ENCODE measurements at places on chromosomes 3 and 15.

DNA sequence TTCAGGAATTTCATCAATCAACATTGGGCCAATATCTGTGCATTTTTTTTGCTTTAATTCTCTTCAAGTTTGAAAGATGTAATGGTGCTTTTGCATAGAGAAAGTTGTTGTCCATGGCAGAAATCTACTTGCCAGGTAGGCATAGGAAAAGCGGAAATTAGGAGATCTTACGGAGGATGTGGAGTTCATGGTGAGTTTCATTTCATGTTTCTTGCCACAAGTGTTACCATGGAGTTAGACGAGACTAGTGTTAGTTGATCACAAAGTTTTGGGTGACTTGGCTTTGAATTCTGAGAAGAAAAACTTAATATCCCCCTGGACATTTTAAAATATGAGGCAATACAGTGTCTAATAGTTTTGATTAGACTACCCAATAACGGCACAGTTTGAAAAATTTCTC, 1.0 kb upstream of the P2RY13 start:
- H3K36me3 ChIP-seq, result no peaks in the 10 kb centered on the region
- H3K27me3 ChIP-seq, result peaks cover 11% of the 10 kb centered on the region
- no peak overlapping the region for H3K4me3 ChIP-seq
- DNase-seq, result no peak
- peaks cover 9% of the 10 kb centered on the region for H3K4me1 ChIP-seq

DNA sequence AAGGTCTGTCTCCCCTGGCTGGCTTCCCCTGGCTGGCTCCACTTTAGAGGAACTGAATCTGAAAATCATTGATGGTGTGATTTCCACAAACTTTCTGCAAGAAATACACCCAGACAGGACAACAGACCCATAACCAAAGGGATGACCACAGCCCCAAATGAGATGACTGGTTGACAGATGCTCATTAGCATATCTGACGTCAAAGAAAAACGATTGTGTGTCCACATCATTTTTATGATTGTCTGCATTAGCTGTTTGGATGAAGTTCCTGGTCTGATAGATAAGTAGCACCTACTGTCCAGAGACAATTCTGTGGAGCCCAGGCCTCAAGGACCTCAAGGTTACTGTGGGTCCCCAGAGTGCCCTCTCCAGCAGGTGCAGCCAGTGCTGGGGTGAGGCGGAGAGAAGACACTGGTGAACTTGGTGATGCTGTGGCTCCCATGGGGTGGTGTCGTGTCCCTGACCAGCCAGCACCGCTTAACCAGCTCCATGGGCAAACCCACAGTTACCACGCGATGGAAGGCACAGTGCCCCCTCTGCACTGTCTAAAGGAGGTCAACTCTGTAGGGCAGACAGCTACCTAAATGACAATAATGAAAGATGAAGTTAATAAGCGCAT, 127.4 kb downstream of the NSMCE3 start:
- H3K36me3 ChIP-seq, result no peaks in the 10 kb centered on the region
- H3K27me3 ChIP-seq, result peaks cover 36% of the 10 kb centered on the region
- H3K4me3 ChIP-seq, result no peak overlapping the region
- DNase-seq, result no peak
- no peak overlapping the region for H3K27ac ChIP-seq
- peaks cover 2% of the 10 kb centered on the region for H3K4me1 ChIP-seq

GRCh38 chr3:14150491-14151230, 25.8 kb downstream of the TMEM43 start:
- H3K4me1 ChIP-seq, result peaks cover 5% of the 10 kb centered on the region
- DNase-seq, result no peak
- H3K4me3 ChIP-seq, result no peak overlapping the region

GRCh38 chr3:97658668-97659285, 105.8 kb upstream of the ARL6 start:
- no peaks in the 10 kb centered on the region for H3K36me3 ChIP-seq
- H3K27ac ChIP-seq, result no peak overlapping the region
- no peak for DNase-seq
- no peak overlapping the region for H3K4me3 ChIP-seq

DNA sequence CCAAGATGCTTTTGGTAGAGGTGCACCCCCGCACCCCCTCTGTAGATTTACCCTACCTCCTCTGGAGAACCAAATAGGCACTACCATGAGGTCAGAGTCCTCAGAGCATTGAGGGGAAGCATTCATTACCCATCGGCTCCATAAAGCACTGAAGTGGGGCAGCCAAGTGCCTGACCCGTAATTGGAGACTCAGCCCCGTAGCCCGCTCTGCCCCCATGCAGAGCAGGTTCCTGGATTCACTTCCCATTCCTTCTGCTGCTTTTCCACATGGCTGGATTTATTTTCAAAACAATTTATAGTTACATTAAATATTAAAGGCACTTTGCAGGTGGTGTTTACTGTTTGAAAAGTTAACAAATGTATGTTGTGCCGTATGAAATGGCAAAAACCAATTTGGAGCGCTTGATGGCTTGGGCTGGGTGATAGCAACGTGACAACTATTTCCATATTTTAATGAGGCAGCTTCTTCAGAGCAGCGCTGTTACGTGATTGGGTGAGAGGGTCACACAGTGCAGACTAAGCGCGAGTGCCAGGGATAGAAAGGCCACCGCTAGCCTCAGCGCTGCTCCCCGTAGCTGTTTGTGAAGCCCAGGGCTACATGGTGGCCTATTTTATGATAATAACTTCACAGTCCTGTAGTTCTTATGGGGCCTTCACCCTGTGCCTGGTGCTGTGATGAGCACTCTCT, 373.8 kb upstream of the PROK2 start:
- H3K27me3 ChIP-seq, result peaks cover 7% of the 10 kb centered on the region
- H3K4me3 ChIP-seq, result no peak overlapping the region
- H3K36me3 ChIP-seq, result no peaks in the 10 kb centered on the region
- no peak overlapping the region for H3K27ac ChIP-seq
- DNase-seq, result no peak

DNA sequence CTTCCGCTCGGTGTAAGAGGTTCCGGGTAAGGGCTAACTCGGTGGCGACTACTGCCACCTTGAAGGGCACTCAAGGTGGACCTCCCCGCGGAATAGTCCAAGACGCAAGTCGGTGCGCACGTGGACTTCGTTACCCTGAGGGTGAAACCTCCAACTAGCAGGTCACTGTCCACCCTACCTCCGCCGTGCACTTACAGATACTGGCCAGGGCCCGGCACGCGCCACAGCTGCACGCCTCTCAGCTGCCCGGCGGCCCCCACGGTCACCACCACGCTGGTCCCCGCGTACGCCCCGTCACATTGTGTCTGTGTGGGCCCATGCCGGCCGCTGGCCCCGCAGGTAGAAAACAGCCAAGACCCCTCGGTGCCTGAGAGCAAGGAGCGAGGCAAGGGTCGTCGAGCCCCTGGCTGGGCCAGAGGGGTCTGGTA, 1.1 kb downstream of the LTK start:
- no peak for DNase-seq
- no peak overlapping the region for H3K27ac ChIP-seq
- H3K4me1 ChIP-seq, result peaks cover 22% of the 10 kb centered on the region
- H3K36me3 ChIP-seq, result peaks cover 6% of the 10 kb centered on the region

- no peaks in the 10 kb centered on the region for H3K27me3 ChIP-seq
- H3K4me1 ChIP-seq, result peaks cover 23% of the 10 kb centered on the region
- no peak overlapping the region for H3K4me3 ChIP-seq
- no peaks in the 10 kb centered on the region for H3K36me3 ChIP-seq
These were observed 8.3 kb downstream of the MYO5A start for GRCh38 chr15:52520421-52520820.

DNA sequence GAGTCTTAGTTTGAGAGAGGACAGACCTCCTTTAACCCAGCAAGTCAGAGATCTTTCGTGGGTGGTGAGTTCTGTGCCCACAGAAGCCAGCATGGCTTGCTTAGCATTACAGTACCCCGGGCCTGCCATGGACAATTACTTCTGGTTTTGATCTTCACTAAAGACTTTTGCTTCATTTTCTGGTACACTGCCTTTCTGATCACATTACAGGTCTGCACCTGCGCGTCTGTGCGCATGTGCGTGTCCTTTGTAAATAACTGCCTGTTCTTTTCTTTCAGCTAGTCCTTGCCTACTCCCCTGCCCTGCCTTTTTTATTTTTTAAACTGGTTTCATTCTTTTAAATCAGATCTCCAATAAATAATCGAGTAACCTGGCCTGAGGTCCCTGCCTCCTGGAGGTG, 57.1 kb upstream of the CMTM8 start:
- H3K27me3 ChIP-seq, result no peaks in the 10 kb centered on the region
- no peaks in the 10 kb centered on the region for H3K36me3 ChIP-seq
- peaks cover 8% of the 10 kb centered on the region for H3K4me1 ChIP-seq
- H3K4me3 ChIP-seq, result no peak overlapping the region

DNA sequence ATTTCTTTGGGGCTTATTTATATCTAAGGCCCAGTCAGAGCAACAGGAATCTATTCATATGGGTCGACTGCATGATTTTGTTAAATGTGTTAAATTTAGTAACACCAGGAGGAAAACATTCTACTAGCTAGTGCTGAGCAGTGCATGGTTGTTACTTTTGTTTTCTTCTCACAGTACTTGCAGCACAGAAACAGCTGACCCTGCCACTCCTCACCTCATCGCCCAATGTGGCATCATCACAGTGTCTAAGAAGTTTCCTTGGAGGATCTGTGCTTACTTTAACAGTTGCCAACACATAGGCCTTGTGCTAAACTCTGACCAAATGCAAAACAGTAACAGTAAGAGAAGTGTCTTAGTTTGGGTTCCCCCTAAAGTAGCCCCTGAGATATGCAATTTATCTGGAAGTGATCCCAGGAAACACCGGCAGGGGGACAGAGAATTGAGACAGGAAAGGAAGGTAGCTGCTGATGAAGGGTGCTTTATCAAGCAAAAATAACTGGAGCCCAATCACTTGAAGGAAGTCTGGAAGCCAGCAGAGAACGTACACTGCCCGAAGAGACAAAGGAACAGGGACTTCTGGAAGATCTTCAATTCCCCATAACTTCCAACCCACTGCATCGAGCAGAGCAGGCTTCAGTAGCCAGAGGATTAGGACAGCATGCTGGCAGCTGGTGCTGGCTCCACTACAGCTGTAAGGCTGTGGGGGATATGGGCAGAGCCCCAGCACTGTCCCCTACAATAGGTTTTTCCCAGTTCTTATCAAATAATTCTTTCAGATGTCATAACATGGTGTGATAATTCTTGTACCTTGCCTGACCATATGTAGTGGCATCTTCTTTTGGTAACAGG, 36.0 kb upstream of the ULK4 start:
- H3K4me1 ChIP-seq, result no peaks in the 10 kb centered on the region
- peaks cover 4% of the 10 kb centered on the region for H3K27me3 ChIP-seq
- H3K4me3 ChIP-seq, result no peak overlapping the region
- DNase-seq, result peak; percentile 19
- no peaks in the 10 kb centered on the region for H3K36me3 ChIP-seq
- no peak overlapping the region for H3K27ac ChIP-seq

DNA sequence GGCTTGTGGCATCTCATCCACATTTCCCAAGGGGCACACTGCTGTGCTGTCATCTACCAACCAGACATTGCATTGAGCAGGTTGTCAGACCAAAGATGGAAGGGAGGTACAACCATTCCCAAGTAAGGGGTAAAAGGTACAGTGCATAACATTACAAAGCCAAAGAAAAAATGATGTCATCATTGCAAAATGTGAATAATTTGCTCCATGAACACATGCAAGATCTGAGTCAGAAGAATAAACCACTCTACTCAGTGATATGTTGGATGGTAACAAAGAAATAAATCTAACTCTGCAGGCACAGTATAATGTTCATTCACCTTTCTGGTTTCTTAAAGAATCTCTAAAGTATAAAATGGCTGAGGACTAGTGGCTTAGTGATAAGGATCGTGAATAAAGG, 202.7 kb downstream of the MAGI1 start:
- no peaks in the 10 kb centered on the region for H3K4me1 ChIP-seq
- no peak overlapping the region for H3K4me3 ChIP-seq
- no peak overlapping the region for H3K27ac ChIP-seq
- H3K27me3 ChIP-seq, result no peaks in the 10 kb centered on the region
- H3K36me3 ChIP-seq, result no peaks in the 10 kb centered on the region
- no peak for DNase-seq

Measured in activated CD4-positive, alpha-beta T cell treated with anti-CD3 and anti-CD28 coated beads for 36 hours (primary cell).